Placental epithelial cell (primary cell): ENCODE measurements at places on chromosomes 1 and 21. TPM values are rescaled to one million over a fixed set of nuclear protein-coding genes. Genes with fewer than 3 reads are reported as not detected.

MMP23B gene
- 59.8 and 73.0 TPM in 2 replicates for total RNA-seq

PLXNA2 gene
- 5.1 and 11.0 TPM in 2 replicates for total RNA-seq

FAM110D gene
- total RNA-seq: not detected in 2 replicates

OR2T33 gene
- total RNA-seq: under 0.01 and 0.54 TPM in 2 replicates

RAB42 gene
- 1.6 and 2.4 TPM in 2 replicates for total RNA-seq

COA7 gene
- total RNA-seq: 5.9 and 10.0 TPM in 2 replicates

VPS72 gene
- 40.4 and 51.0 TPM in 2 replicates for total RNA-seq
